Thoracic aorta (tissue), 2 donors: ENCODE measurements at places on chromosomes 7 and 10. TPM values are rescaled to one million over a fixed set of nuclear protein-coding genes. Genes with fewer than 3 reads are reported as not detected.

- no peak for DNase-seq
These were observed 140.7 kb downstream of the ATE1 start for GRCh38 chr10:121787169-121787568.

- DNase-seq = no peak
These were observed 29.8 kb upstream of the ING3 start for GRCh38 chr7:120920591-120921274.

- no peak for DNase-seq
These were observed 36.7 kb downstream of the RAB19 start for GRCh38 chr7:140440593-140440992.

DNA sequence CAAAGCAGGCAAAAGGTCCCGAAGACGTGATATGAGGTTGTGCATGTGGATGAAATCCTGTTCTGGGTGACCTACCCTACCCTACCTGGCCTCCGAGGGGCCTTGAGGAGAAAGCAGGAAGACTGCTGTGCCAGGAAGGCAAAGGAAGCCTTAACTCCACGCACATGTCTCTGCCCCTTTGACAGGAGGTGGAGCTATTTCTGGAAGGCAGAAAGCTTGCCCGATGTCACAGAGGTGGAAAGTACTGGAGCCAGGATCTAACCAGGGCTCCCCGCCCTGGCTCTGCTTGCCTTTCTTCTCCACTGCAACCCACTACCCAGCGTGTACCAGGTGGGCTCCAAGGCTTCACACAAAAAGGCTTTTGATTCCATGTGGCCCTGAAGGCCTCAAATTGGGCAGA is 66.4 kb upstream of the DDC start:
- no peak for DNase-seq

- no peak for DNase-seq
These were observed 72.0 kb downstream of the KAT6B start for GRCh38 chr10:74898201-74898976.

DNA sequence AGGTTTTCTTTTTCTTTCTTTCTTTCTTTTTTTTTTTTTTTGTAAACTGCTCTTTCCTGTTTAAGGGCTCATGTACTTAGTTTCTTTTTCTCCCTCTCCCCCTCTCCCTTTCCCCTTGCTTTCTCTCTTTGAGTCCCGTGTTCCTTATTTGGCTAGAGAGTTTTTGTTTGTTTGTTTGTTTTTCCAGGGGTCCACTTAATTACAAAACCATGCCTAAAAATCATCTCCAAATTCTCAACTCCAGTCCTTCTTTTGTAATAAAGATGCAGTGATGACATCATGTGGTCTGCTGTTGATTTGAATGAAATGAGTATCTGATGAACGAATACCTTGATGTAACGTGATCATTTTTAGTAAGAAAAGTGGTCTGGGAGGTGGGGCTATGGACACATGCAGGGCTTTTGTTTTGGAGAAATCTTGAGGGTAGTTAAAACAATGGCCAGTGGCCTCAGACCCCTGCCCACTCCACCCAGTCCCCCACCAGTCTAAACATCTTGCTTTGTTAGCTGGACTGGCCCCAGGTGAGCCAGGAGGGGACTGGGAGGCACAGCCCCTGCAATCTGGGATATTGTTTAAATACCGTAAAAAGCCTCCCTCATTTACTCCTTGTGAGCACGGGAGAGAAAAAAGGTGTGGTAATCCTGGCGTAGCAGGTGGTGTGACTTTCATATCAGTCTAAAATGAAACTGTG is 165.7 kb downstream of the LRMDA start:
- no peak for DNase-seq

DNA sequence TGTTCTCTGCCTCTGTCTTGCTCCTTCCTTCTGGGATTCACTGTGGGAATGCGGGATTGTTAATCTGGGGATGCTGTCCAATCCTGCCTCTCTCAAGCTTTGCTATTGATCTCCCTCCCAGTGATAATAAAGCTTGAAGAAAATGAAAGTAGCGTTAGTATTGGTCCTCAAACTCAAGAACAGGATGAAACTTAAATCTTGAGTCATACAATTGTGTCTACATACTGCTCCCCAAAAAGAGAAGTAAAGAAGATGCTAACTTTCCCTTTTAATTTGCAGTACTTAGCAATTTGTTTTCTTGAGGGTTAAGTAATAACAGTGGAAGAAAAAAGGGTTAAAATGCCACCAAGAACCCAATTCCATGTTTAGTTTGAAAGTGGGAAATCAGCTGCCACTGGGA is 13.6 kb downstream of the CFTR start:
- DNase-seq = no peak

GRCh38 chr7:121126801-121127534 is 138.5 kb downstream of the CPED1 start:
- DNase-seq = no peak

GRCh38 chr10:101032637-101033224 is 1.7 kb downstream of the SFXN3 start:
- DNase-seq = peak; percentile 51

- DNase-seq = no peak
These were observed 5.6 kb upstream of the NRCAM start for GRCh38 chr7:108461840-108462239.

DNA sequence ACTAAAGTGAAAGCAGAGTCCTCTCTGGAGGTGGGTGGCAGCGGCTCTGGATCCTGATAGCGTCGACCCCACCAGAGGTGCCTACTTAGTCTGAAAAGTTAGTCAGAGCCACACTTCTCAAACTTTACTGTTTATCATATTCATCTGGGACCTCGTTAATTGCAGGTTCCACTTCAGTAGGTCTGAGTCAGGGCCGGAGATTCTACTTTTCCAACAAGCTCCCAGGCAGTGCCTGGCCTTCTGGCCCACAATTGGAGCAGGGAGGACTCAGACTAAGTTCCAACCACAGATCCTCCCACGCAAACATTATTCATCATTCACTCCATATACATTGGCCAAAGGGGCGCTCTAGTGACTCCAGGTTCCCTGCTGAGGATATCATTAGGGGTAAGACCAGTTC is 78.1 kb downstream of the VSTM4 start:
- DNase-seq = no peak

- no peak for DNase-seq
These were observed 26.4 kb downstream of the KIF11 start for GRCh38 chr10:92619368-92619767.

Gene SLC26A5
- total RNA-seq = not detected

Gene ABCA13
- not detected for total RNA-seq

Gene TMEM270
- total RNA-seq = not detected

Gene NACAD
- 10.8 TPM for total RNA-seq

Gene CCDC186
- total RNA-seq = 15.2 TPM

Gene FANK1
- total RNA-seq = not detected
